ENCODE measurements at places on chromosomes 7 and 10.

DNA sequence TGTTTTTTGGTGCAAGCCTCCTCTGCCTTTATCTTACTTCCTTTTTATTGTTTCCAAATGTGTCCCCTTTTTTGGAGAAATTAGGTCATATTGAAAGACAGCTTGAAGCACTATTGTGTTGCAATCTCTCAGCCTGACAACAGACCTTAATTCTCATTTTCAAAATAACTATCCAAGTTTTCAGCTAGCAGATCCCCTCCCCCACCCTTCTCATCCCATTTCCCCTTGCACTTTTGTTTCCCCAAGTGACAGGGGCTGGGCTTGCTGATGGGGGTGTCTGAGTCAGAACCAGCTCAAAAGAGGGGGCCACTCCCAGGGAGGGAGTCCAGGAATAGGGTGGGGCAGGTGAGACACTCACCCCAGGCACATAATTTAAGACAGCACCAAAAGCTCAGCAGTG lies 75.3 kb downstream of the MKI67 start:
- DNase-seq, result no peak

GRCh38 chr7:131159961-131160361 lies 167.7 kb upstream of the MKLN1 start:
- DNase-seq, result no peak

DNA sequence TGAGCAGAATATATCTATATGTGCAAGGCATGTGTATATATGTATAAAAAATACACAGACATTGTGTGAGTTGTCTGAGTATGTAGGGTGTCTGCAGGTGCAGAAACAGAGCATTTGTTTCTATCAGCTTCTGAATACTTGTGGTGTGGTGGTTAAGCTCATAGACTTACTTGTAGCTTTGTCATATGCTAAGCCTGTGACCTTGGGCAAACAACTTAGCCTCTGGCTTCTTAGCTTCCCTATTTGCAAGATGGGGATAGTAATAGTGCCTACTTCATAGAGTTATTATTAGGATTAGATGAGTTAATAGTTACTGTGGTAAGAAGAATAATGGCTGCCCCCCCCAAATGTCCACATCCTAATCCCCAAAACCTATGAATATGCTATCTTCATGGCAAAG lies 28.2 kb upstream of the PAX2 start:
- no peak for DNase-seq

DNA sequence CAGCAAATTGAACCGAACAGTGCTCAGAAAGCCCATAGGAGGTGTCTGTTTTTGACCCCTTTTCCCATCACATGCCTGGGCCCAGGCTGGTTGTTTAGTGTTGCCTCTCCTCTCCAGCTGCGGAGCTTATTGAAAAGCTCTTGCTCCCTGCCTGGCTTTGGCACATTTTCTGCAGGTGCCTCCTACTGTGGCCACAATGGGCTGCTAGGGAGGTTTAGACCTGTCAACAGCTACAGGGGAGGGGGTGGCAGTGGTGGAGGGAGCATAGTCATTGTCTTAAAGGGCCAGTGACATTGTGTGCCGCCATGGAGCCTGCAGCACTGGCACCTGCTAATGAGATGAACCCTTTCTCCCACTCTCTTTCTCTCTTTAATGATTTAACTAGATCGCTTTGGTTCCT lies 13.2 kb upstream of the ENO4 start:
- no peak for DNase-seq

GRCh38 chr10:112875476-112876267 lies 74.4 kb upstream of the TCF7L2 start:
- DNase-seq, result no peak

GRCh38 chr7:158051776-158052175 lies 535.8 kb downstream of the PTPRN2 start:
- no peak for DNase-seq

DNA sequence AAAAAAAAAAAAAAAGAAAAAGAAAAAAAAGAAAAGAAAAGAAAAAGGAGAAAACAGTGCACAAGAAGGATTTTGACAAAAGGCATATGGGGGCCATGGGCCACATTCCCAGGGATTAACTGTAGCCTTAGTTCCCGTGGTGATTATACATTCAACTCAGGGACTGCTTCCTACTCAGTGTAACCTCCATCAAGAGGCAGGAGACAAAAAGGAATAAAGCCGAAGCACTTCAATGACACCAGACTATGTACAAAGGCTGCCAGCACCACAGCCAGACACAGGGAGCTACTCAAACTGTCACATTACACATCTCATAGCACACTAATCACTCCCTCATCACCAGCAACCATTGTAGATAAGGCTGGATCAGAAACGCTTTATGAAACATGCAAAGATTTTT lies 5.1 kb upstream of the PMPCB start:
- no peak for DNase-seq

GRCh38 chr7:87920578-87920977 lies 13.5 kb upstream of the ADAM22 start:
- DNase-seq, result no peak

DNA sequence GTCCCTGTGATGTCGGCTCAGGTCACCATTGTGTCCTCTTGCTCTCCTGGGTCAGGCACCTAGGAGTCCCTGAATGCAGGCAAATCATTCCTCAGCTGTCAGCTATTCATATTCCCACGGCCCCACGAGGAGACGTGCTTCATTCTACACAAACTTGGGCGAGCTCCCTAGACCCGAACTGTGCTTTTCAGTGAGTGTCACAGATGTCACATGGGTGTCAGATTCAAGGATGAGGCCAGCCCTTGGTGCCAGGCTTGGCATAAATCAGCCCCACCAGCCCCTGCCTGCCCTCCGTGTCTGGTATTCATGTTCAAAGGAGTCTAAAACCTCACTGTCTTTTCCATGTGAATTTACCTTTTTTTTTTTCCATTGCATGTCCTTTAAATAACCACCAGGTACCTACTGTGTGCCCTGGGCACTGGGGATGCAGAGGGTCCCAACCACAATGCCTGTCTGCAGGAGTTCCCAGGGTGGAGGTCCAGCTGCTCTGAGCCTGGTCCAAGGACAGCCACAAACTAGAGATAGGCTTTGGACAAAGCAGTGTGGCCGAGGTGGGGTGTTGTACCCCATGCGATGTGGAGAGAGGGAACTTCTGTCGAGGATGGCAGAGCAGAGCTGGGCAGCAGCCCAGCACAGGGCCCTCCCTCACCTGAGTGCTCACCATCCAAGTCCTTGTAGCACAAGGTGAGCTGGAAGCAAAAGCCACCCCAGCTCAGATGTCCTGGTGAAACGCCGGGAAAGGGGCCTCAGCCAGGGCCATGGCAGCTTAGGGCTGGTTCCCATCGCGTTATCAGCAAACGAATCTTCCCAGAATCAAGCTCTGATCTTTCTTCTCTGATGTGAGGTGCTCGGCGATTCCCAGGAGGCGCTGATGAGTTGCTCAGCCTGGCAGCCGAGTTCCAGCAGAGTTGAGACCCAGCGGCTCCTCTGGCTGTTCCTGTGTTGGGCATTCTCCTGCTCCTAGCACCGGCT lies 611.9 kb downstream of the PTPRN2 start:
- DNase-seq, result no peak

- no peak for DNase-seq
Observed at GRCh38 chr10:97169063-97169462, 16.7 kb downstream of the SLIT1 start.

GRCh38 chr10:77230194-77230593 lies 407.4 kb downstream of the KCNMA1 start:
- no peak for DNase-seq

GRCh38 chr7:105257338-105257737 lies 131.4 kb downstream of the SRPK2 start:
- no peak for DNase-seq

- no peak for DNase-seq
Observed at GRCh38 chr10:114026189-114027040, 17.3 kb upstream of the ADRB1 start.

GRCh38 chr10:34687434-34688210 lies 127.5 kb downstream of the PARD3 start:
- no peak for DNase-seq

DNA sequence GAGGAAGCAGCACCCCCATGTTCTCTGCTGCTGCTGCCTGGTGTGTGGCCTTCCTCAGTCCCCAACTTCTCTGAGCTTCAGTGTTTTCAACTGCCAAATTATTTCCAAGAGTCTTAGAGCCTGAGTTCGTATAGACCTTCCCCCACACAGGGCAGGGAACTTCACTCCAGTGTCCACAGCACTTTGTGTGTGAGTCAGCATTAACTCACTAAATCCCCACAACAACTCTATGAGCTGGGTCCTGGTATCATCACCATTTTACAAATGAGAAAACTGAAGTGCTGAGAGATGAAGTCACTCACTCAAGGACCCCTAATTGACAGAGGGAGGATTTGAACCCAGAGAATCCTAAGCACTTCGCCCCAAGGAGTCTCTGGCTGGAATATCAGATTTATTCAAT lies 48.3 kb downstream of the ADCYAP1R1 start:
- no peak for DNase-seq

DNA sequence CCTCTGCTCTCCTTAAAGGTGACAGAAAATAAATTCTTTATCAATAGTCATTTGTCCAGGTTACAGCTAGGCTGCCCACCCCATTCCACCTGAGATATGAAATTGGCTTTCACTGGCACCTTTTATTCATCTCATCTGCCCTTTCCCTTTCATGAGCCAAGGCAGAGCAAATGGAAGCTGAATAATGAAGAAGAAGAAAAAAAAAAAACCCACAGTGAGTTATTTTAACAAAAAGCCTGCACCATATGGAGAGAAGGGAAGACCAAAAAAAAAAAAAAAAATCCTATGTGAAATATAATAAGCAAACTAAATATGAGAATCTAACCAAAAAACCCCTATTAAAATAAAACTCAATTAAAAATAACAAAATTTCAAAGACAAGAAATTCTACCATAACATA lies 59.2 kb downstream of the CHCHD3 start:
- DNase-seq, result no peak

DNA sequence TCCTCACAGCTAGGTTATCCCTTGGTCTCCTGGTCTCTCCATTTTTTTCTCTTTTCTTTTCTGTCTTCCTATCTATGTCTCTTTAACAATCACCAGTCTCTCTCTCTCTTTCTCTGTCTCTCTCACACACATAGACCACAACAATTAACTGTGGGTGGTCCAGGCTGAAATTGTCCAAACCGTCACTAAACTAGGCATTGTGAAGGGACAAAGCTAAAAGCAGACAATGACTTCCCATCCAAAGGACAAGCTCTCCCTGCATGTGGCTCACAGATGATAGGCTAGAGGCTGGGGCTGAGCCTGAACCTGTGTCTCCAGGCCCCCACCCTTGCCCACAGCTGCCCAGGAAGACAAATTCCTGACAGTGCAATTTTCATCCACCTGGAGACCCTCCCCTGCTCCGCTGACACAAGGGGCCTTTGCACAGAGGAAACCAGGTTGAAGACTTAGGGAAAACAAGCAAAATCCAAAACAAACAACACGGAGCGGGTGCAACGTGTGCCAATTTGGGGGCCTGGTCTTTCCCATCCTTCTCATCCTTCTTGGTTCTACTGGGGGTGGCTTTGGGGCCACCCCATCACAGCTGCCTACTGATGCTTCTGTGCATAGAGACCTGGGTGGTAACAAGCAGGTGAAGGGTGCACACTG lies 755.4 kb downstream of the GRID1 start:
- DNase-seq, result no peak

GRCh38 chr10:64261092-64261491 lies 739.9 kb downstream of the REEP3 start:
- DNase-seq, result no peak

GRCh38 chr10:23512355-23513058 lies 73.6 kb downstream of the OTUD1 start:
- no peak for DNase-seq

DNA sequence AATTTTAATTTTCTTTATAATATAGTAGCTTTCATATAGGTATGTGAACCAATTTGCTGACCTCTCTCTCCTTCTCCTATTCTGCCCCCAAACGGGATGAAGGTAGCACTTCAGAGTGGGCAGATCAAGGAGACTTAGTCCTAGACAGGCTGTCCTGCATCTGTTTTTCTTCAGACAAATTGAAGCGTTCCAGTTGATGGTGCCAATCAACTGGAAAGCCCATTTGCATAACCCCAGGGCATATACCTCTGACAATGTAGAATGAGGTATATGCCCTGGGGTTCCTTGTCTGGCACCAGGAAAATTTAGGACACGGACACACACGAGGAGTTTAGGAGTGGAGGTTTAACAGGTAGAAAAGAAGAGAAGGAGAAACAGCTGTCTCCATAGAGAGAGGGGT lies 502.9 kb downstream of the HTR7 start:
- DNase-seq, result no peak

GRCh38 chr10:132892004-132892403 lies 50.4 kb downstream of the CFAP46 start:
- DNase-seq, result no peak

- no peak for DNase-seq
Observed at GRCh38 chr7:114567416-114567815, 152.8 kb downstream of the FOXP2 start.

DNA sequence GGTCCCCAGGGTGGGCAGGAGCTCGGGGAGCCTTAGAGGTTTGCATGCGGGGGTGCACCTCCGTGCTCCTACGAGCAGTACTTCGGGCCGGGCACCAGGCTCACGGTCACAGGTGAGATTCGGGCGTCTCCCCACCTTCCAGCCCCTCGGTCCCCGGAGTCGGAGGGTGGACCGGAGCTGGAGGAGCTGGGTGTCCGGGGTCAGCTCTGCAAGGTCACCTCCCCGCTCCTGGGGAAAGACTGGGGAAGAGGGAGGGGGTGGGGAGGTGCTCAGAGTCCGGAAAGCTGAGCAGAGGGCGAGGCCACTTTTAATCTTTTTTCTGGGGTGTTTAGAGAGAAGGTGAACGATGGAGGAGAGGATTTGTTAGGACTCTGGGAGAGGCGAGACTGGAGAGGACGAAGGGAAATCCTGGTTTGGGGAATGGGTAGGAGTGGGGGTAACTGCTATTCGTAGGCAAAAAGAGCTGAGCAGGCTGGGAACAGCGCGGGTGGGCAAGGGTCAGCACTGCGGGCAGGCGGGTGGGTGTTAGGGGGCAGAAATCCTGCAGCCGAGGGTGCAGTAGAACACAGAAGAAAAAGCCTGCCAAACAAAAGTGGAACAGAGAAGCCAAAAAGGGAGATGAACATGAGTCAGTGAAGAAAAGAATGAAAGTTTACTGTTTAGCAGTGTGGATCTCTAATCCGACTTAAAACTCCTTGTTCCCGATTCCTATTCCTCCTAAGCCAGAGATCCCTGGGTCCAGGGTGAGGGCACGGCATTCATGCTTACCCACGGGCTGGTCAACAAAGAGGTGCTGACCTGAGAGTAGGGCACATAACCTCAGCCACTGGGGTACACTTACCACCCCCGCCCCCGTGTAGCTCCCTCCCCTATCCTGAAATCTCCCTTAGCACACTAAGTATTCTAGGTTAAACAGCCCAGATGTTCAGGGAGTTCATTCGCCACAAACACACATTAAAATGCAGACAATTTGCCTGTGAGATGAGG lies 26.9 kb downstream of the PRSS2 start:
- no peak for DNase-seq

- DNase-seq, result no peak
Observed at GRCh38 chr10:23395017-23395416, 43.9 kb upstream of the OTUD1 start.

Measured in stimulated activated CD8-positive, alpha-beta memory T cell treated with anti-CD3 and anti-CD28 coated beads, Interleukin-2, amount 100 ng/mL, for 48 hours (primary cell).